ENCODE measurements at places on chromosomes 5 and 9.

DNA sequence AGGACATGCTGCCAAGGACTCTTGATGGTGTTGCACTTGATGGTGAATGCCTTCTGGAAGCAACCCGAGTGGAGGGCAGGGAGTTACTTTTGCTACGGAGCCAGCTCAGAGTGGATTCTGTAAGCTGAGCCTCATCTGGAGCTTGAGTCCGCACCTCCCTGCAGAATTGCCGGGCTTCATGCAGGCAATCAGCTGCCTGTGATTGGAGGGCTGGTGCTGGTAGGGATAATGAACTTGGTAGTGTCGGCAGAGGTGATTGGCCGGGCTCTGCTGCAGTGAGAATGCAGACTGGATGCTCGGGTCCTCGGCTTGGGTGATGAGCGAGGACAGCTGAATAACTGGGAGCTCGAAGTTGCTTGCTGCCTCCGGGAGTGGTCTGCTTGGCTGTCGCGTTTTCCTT, 23.1 kb downstream of the SLC25A25 start:
- DNase-seq, result no peak

DNA sequence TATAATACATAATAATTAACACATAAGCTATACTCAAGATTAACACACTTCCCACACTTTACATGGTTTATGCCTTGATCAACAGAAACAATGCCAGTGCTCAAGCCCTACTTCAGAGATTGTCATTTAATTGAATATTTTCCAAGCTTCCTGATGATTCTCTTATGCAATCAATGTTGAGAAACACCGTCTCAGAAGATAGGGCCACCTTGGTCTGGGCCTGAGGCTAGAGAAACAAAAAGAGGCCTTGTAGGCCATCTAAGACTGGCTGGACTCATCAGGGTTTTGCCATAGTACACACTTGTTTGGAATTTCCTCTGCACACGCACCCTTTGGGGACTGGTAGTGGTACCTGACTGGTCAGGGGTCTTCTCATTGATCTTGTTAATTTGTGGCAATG, 16.3 kb downstream of the C9orf152 start:
- no peak for DNase-seq

- DNase-seq, result no peak
These were observed 22.7 kb upstream of the UBLCP1 start for GRCh38 chr5:159240301-159240870.

- no peak for DNase-seq
These were observed 149.5 kb downstream of the PCSK1 start for GRCh38 chr5:96283589-96283988.

GRCh38 chr9:2299843-2300205, 284.7 kb downstream of the SMARCA2 start:
- no peak for DNase-seq

GRCh38 chr5:78533356-78533755, 115.2 kb downstream of the LHFPL2 start:
- DNase-seq, result no peak

GRCh38 chr5:142568283-142568995, 117.5 kb downstream of the FGF1 start:
- no peak for DNase-seq

DNA sequence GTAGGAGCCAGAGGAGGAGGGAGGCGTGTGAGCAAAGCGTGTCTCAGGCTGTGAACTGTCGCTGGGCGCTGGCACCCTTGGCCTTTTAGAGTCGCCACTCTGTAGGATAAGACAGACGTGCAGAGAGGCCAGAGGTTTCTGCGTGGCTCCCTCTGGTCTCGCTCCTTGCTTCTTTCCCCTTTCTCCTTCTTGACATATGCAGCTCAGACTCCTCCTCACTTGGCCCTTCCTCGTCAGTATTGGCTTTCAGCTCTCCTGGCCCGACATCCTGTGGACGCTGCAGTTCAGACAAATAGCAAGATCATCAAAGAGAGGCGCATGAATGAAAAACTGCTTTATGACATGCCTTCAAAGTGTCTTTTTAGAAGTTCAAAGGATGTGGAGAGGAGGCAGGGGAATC, 116.8 kb upstream of the SPRY4 start:
- no peak for DNase-seq

- no peak for DNase-seq
These were observed 190.5 kb downstream of the NXNL2 start for GRCh38 chr9:88725300-88726019.

Data from B cell (primary cell).